ENCODE measurements at places on chromosomes 5 and 9.

- DNase-seq: no peak
These were observed 29.3 kb upstream of the CLPTM1L start for GRCh38 chr5:1374030-1374678.

DNA sequence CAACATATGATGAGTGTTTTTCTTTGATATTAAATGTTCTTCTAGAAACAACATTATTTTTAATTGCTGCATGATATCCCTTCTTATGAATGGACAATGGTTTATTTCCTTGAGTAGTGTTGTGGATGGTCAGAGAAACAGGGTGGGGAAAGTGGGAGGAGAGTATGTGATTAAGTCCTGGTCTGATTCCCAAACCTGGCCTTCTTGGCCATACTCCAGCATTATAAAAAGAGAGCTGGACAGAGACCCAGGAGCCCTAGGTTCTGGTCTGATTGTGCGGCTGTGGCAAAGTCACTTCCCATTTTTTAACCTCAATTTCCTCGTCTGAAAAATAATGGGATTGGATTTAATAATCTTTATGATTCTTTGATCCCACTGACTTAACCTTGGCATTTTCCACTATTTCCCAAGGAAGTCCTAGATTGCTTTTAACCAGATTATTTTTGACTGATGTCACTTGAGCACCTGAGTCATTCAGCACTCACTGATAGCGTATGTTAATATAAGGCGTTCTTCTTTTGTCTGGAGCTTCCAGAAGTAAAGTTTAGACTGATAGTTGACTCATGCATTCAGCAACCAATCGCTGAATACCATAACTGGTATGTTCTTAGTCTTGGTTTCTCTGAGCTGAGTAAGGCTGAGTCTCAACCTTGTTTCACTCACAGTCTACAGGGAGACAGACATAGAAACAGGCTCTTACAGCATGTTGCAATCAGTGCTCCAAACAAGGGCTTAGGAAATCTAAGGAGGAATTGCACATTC, 26.2 kb downstream of the OSMR start:
- DNase-seq: no peak

GRCh38 chr9:91164724-91165520, 196.8 kb downstream of the AUH start:
- no peak for DNase-seq

DNA sequence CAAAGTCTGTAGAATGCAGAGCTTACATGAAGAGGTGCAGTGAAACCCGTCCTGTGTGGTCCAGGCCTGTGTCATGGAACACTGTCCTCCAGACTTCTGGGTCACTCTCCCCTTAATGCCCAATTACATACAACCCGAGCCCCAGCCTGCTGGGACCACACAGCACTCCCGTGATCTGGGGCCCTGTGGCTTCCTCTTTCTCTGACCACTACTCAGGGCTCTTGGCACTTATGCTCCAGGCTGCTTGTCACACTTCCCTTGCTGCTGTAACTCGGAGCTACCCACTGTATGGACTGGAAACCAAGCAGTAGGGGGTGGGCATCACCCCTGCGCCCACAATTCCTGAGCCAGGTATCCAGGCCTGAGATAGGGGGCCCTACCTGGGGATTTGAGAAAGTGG, 10.3 kb upstream of the IL3 start:
- peak; percentile 17 for DNase-seq

DNA sequence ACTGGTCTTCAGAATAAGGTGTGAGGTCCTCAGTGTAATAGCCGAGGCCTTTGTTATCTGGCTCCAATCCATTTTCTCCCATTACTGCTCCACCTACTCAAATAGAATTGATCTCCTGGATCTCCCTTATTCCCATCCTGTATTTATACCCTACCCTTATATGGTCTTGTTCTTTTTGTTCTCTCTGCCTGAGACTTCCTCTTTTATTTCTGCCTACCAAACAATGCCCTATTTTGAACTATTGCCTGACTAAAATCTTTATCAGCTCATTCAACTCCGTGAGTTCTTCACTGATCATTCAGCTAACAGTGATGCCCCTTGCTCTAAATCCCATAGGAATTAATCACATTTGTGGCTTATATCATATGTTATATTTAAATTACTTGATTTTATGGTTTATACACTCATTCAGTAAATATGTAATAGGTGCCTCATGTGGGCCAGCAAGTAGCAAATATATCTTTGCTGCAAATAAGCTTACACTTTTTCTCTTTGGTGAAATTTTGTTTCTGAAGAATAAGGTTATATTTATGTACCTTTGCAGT, 417.5 kb upstream of the MEF2C start:
- DNase-seq: no peak

DNA sequence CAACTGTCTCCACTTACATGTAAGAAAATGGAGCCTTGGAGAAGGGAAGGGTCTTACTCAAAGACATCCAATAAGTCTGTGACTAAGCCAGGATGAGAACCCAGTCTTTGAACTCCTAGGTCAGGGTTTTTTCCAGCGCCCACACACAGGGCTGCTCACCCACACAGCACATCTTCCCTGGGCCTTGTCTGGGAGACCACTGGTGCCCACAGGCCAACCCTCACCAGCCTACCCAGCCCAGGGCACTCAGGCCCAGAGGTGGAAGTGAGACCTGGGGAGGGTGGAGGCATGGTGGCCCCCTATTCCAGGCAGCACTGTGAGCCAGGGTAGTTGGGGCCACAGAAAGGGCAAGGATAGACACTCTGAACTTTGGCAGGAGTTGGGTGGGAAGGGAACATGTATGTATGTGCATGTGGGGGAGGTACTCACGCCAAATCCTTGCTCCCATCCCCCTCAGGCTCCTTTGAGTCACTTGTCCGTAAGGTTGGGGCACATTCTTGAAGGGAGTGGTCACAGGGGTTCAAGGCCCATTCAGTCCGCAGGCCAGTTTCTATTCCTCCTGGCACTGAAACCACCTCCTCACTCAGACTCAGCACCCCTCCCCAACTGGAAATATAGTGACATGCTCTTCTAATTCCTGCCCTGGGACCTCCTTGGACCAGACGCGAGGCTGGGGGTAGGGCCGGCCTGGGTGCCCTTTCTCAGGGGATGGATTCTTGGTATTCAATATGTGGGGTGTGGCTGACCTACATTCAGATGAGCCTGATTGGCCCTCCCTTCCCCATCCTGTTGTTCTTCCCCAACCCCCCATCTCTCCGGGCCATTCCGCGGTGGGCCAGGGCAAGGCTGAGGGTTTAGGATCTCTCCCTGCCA, 2.9 kb upstream of the SLC4A9 start:
- no peak for DNase-seq

DNA sequence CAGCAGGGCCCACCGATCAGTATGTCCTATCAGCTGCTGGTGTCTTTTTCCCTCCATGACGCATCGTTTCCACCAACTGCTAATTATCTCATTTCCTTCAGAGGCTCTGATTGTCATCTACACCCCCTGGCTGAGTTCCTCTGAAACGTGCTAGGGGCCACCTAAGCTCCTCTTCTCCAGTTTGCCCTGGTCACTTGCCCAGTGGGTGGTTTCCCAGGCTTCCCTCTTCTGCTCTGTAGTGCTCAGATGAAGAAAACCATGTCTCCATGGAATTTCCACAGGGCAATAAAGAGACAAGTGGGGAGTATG, 65.3 kb downstream of the TSTD2 start:
- DNase-seq: no peak

DNA sequence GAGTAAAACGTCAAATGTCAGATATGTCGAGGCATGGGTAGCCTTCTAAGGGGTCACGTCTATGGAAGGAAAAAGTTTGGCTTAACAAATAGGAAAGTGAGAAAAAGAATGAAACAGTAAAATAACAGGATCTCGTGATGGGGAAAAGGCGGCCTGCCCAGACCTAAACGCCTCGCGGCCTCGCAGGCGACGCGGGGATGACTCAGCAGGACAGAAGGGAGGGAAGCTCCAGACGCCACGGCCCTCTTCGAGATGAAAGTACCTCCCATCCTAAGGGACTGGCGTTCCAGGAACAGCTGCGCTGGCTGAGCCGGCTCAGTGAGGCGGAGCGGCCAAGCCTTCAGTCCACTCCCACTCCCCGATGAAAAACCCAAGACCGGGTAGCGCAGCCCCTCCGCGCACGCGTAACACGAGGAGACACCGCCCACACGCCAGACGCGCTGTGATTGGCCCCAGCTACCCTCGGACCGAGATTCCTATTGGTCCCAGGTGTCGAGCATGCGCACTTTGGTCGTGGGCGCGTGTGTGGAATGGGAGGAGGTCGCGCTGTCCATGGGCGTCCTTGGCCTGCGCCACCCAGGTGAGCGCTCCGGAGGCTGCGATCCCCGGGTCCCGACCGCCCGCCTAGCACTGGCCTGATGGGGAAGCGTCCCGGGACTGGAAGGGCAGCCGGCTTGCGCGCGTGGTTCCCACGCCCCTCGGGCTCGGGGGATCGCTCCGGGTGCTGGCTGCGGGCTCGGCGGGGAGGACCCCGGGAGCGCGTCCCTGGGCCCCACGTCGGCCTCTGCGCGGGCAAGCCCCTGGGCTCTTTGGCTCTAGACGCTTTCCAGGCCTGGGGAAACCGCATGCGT, 588.5 kb downstream of the MTRR start:
- peak; percentile 87 for DNase-seq

DNA sequence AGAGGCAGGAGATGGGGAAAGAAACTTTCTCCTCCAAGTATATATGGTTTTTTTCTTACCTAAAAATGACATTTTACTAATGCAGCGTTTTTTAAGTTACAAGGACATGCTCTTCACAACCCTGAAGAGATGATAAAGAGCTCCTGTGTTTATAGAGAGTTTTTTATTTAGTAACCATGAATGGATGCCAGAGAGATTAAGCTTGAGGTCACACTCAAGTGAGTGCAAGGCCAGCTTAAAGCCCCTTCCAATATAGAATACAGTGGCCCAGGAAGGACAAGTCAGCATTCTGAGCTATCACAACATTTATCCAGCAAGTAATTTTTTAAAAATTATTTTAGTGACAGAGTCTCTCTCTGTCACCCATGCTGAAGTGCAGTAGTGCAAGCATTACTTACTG, 6.7 kb upstream of the HAVCR2 start:
- no peak for DNase-seq

GRCh38 chr5:65866837-65867521, 59.4 kb upstream of the ERBIN start:
- DNase-seq: no peak

GRCh38 chr5:82396871-82397514, 118.8 kb upstream of the RPS23 start:
- peak; percentile 3 for DNase-seq

DNA sequence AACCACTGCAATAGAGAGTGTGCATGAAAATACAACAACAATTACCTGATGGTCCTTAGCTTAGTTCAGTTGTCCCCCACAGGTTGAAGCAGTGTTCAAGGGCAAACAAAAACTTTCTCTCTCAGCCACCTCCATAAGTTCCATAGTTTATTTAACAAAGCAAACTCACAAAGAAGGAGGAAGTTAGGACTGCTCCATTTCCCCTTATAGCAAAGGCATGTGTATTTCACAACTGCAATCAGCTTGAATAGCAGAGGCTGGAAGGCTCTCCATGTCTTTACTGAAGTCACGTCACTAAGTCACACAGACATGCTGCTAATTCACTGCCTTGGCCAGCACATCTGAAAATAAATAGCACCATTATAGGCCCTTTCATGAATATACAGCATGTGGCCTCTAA, 43.3 kb downstream of the DOCK8 start:
- no peak for DNase-seq

GRCh38 chr5:152331718-152332117, 73.4 kb downstream of the NMUR2 start:
- no peak for DNase-seq

DNA sequence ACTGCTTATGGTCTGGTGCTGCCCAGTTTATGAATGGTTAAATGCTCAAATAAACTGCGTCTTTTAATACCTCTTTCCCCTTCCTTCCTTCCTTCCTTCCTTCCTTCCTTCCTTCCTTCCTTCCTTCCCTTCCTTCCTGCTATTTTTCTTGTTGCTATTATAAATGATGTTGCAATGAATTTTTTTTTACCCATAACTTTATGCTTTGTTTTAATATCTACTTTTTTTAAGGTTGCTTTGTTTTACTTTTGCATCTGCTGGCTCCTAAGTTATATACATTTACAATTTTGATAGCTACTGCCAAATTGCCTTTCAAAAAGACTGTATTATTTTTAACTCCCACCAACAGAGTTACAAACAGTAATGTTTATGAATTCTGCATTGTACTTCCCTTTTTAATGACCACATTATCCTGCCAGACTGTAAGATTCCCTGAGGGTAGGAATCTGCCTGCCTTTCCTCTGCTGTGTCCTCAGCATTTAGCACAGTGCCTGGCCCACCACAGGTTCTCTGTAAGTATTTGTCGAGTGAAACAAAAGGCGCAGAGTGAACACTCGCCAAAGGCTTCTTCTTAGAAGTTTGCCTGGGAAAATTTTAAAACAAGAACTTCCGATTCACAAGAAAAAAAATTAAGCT, 36.9 kb downstream of the KIF4B start:
- no peak for DNase-seq

DNA sequence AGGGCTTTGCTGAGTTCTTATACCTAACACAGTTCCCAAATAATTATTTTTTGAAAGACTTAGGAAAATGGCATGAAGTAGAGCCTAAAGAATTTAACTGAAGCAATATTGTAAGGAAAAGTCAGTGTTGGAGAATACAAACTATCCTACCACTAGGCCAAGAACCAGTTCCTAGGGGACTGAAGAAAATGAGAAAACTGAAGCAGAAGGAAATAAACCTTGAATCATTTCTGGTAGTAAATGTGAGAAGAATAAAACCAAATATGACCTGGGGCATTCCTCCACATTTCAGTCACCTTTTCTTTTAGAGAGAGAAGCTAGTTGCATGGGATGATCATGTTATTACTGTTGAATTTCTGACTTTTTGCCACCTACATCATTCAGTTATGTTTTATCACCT, 1393.9 kb upstream of the C9orf72 start:
- no peak for DNase-seq

- peak; percentile 20 for DNase-seq
These were observed 572 bp downstream of the NR4A3 start for GRCh38 chr9:99822109-99822805.

DNA sequence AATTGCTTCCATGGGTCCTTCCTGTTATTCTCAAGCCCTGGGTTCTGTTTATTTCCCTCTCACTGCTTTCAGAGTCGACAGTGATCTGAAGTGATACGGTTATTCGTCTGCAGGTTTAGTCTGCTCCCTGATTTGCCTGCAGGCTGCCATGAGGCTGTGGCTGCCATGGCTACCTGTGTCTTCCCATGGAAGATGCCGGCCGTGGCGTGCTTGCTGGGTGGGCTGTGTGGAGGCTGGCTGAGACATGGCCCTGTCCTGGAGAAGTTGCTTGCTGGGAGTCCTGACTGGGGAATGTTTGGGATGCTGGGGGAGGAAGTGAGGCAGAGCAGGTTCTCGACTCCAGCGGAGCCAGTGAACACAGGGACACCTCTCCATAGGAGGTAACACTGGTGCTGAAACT, 104.1 kb upstream of the TBC1D2 start:
- DNase-seq: no peak

GRCh38 chr5:74392711-74393351, 247.7 kb downstream of the ENC1 start:
- DNase-seq: no peak

- no peak for DNase-seq
These were observed 178.2 kb downstream of the ROR2 start for GRCh38 chr9:91771864-91772263.

DNA sequence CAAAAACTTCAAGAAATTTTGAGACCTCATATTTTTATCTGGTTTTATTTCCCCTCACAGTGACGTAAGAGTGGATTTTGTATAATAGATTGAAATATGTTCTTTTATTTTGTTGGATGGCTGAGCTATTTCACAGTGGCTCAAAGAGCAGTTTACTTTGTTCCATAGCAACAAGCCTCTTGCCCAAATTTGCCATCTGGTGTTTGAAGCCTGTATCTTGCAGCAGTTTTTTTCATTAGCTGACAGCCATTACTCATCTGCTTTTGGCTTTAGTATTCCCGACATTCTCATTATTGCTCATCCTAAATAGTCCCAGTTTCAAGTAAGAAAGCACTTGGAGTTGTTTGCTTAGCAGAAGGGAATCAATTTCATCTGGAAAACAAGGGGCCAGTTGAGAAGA, 36.3 kb downstream of the GDA start:
- no peak for DNase-seq

All from hippocampal formation (tissue), 2 donors.